Inflammatory macrophage treated with lipopolysaccharide for 1 hour (primary cell): ENCODE measurements at places on chromosomes 1 and 21.

- DNase-seq, result peak; percentile 25
Observed at GRCh38 chr1:223175032-223175431, 32.0 kb upstream of the TLR5 start.

GRCh38 chr1:92817137-92817697 is 14.6 kb upstream of the RPL5 start:
- no peak for DNase-seq

GRCh38 chr1:31752952-31753475 is 11.1 kb downstream of the ADGRB2 start:
- DNase-seq, result no peak

DNA sequence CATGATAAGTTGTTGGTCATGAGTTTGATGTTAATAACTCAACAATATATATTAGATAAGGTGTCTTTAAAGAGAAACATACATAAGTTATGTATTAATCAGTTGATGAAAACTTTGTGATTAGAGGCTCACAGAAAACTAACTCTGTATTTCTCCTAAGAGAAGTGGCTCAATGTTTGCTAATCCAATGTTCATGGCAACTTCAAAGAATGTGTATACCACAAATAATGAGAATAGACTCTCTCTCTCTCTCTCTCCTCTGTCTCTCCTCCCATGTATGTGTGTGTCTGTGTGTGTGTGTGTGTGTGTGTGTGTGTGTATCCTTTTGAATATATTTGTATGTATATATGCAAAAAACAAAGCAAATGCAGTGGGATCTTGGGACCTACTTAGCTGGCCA is 1304.9 kb downstream of the MRPL39 start:
- no peak for DNase-seq

GRCh38 chr1:191929383-191929782 is 228.9 kb upstream of the RGS18 start:
- DNase-seq, result no peak

DNA sequence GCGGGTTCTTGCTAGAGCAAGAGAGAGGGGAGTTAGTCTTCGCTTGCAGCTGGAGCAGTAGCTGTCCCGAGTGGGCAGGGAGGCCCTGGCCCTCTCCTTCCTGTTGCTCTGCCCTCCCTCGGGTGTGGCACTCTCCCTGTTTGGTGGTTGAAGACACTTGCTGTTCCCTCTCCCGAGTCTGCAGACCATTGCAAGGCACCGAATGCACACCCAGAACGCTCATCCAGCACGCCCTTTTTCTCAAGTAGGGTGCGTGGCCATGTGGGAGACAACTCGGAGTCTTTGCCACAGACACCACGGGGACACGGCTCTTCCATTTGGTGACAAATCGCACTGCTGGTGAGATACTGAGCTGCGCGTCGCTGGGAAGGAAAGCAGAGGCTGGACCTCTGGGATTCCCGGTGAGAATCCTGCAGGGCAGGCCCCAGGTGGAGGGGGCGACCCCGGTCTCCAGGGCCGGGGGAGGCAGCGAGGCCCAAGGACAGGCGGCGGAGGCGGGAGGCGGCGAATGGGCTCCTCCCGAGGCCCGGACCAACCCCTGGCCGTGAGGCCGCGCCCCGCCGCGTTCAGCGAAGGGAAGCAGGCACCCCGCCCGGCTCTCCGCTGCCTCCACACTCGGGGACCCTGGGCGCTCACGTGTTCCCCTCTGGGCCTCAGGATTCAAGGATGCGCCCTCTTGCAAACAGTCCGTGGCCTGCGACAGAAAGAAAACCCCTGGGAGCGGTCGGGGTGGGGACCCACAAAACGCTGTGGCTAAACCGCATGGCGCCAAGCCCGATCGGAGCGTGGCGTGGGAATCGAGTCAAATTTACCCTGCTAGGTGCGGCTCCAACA is 10.4 kb upstream of the TMEM200B start:
- no peak for DNase-seq

GRCh38 chr1:205976708-205977401 is 26.3 kb downstream of the RAB7B start:
- no peak for DNase-seq

- no peak for DNase-seq
Observed at GRCh38 chr1:94866164-94866807, 46.1 kb downstream of the SLC44A3 start.

DNA sequence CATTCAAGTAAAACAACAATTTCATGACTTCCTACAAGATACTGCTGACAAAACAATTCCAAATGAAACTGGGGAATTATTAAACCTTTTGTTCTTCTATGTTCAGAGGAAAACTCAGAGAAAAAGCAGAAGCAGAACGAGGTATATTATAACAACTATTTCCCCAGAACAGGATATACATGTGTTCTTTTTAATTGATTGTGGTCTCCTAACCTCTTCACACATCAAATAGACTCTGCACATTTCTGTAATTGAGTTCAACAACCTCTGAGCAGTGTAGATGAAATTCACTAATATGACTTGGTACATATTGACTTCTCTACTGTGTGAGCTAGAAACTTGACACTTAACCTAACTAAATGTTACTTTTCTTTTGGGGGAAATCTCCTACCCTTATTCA is 584.2 kb downstream of the NEGR1 start:
- no peak for DNase-seq

DNA sequence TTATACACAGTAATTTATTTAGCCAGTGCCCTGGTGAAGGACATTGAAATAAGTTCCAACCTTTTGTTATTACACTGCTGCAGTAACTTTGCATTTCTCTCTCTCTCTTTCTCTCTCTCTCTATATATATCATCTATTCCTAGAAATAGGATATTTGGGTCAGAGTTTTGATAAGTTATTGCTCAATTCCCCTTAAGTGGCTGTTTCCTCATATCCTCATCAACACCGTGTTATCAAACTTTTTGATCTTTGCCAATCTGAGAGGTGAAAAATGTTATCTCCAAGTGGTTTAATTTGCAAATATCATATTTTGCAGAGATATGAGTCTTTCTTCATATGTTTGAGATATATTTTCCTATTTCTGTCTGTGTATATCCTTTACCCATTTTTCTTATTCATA is 1.6 kb upstream of the SRSF4 start:
- no peak for DNase-seq

DNA sequence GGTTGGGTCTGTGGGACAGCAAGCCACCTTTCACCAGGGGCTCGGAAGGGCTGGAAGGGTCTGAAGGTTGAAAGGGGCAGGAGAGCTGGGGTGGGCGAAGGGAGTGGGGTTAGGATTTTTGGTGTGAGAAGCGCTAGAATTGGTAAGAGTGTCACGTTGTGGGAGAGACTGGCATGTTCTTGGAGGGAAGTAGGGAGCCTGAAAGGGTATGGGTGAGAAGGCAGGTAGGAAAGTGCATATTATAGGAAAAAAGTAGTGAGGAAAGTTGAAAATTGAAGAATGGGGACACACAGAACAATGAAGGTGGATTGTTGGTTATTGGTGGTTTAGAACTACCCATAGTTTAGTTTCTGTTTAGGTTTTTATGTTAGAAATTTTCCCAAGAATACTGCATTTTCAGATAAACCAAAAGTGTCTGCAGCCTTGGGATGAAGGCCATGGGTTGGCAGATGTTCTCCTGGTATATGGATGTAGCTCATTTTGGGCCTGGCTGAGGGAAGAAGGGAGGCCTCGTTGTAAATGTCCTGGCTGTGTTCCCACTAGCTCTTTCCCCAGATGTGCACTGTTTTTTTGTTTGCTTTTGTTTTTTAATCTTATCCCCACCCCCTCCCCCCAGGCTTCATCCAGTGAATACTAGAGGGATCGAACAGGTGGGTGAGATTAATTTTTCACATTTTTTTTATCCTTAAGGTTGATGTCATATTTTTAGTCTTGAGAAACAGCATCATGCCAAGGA is 1.2 kb downstream of the LRRC42 start:
- DNase-seq, result no peak

DNA sequence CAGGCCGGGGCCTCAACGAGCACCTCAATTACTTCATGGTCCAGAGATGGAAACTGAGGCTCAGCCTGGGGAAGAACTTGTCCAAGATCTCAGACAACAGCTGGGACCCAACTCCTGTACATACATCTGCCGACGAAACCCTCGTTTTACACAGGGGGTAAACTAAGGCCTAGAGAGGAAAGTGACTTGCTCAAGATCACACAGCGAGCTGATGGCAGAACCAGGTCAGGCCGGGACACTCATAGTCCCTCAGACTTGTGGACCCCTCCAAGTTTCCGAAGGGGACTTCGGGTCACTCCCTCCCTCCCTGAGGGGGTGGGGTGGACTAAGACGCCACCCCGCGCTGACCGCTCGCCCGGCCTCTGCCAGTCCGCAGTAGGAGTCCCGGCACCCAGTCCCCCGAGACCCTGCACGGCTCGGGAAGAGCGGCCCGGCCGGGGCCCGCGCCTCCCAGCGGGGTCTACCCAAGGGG is 430 bp downstream of the WASF2 start:
- peak; percentile 23 for DNase-seq

DNA sequence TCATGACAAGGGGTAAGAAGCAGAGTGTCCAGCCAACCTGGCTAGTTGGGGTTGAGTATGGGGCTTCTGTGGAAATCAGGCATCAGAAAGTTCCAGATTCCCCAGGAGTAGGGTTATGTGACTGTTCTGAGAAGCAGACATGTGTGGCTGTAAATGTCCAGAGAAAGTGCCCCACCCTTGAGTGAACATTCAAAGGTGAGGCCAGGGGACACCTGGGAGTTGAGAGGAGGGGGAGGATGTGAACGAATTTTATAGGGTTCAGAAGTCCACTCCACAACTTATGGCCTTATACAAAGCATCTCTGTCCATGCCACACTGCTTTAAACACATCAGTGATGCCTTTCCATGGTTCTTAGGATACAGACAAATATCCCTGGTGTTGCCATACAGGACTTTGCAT is 133.3 kb downstream of the IGSF21 start:
- DNase-seq, result no peak

GRCh38 chr1:5917591-5918274 is 74.5 kb downstream of the NPHP4 start:
- DNase-seq, result no peak

DNA sequence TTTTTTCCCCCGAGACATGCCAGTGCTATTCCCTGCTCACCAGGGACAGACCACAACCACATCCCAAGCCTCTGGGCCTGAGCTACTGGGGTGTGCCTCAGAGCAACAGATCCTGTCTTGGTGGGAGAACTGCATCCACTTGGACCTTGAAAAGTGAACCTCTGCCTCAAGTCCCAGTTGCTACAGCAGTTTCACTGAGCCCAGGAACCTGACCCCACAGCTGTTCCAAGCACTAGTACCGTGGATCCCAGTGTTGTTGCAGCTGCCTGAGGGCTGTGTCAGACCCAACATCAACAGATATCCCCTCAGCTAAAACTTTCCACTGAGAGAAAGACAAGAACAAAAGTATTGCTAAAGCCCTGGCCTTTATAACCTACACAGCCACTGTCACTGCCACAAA is 373.0 kb downstream of the PLPP3 start:
- no peak for DNase-seq

DNA sequence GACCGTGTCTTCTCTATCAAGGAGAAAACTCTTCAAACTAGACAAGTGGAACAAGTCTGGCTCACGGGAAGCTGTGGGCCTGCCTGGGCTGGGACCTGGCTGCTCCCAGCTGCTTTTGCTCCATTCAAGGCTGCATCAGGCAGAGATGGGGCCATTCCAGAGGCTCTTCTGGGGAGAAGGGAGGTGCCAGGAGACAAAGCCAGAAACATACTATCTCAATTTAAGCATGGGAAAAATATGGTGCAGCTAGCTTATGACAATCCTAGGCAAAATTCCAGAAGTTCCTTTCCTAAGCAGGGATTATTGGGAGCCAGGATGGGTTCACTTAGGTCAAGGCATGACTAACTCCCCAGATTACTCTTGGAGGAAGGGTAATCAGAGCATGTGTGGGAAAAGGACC is 90.8 kb upstream of the SLC2A1 start:
- DNase-seq, result no peak

- DNase-seq, result no peak
Observed at GRCh38 chr1:168116327-168116799, 20.4 kb downstream of the GPR161 start.

- DNase-seq, result no peak
Observed at GRCh38 chr1:21829294-21829693, 17.2 kb downstream of the LDLRAD2 start.

GRCh38 chr1:42837709-42838108 is 8.7 kb upstream of the ZNF691 start:
- peak; percentile 39 for DNase-seq

DNA sequence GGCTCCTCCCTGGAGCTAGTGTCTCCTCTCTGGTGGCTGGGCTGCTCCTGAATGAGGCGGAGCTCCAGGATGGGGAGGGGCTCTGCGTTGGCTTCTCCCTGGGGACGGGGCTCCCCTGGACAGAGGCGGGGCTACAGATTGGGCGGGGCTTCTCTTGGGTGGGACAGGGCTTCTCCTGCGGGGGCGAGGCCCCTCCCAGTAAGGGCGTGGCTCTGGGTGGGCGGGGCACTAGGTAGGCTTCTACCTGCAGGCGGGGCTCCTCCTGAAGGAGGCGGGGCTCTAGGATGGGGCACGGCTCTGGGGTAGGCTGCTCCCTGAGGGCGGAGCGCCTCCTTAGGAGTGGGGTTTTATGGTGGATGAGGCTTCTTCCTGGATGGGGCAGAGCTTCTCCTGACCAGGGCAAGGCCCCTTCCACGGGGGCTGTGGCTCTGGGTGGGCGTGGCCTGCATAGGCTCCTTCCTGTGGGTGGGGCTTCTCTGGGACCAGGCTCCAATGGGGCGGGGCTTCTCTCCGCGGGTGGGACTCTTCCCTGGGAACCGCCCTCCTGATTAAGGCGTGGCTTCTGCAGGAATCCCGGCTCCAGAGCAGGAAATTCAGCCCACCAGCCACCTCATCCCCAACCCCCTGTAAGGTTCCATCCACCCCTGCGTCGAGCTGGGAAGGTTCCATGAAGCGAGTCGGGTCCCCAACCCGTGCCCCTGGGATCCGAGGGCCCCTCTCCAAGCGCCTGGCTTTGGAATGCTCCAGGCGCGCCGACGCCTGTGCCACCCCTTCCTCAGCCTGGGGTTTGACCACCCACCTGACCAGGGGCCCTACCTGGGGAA is 22.7 kb upstream of the ARF1 start:
- peak; percentile 41 for DNase-seq

- DNase-seq, result no peak
Observed at GRCh38 chr21:26759731-26760130, 85.5 kb downstream of the ADAMTS1 start.

DNA sequence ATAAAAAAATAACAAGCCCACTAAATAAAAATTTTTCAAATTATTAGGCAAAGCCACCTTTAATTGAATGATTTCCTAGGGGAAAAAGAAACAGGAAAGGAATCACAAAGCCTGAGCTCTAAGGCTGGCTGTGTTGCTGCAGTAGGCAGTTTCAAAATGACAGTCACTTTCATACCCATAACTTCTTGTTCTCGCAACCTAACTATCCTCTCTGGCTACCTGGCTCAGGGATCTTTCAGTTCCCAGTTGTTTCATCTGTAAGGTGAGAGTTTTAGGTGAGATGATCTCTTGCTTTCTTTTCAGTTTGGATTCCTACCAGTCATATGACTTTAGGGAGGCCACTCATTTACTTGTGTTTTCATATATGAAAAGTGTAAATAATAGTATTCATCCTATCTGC is 226.1 kb downstream of the ASTN1 start:
- no peak for DNase-seq

DNA sequence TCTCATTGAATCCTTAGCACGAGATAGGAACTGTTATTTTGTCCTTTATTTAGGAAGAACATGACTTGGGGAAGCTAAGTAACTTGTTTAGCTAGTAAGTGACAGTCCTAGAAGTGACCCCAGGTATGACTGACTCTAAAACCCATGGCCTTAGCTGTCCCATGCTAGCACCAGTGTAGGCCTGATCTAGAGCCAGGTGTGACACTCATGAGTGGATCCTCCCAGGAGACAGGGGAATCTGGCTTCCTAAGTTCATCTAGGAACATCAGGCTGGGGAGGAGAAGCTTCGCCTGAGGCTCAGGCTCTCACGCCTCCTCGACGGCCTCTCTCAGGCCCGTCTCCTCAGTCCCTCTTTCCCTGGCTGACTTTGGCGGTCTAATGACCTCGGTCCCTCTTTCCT is 31.2 kb downstream of the CD48 start:
- no peak for DNase-seq
